ENCODE measurements at places on chromosomes 4 and X. TPM values are rescaled to one million over a fixed set of nuclear protein-coding genes. Genes with fewer than 3 reads are reported as not detected.

DNA sequence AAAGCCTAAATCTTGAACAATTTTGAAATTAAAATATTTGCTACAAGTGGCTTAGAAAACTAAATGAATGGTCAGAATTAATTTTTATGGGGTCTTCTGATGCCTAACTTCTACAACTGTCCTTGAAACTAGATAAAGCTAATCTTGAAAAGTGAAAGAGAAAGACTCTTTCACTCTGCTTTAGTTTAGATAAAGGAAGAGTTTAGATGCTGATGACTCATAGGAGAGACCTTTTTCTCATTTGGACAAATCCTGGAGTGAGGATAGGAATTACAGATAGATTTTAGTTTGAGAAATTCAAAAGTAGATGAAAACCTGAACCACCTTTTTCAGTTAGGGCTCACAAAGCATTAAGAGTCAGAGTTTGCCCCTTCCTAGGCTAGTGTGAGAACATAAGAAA lies 342.3 kb upstream of the GRID2 start:
- no peak for DNase-seq

GRCh38 chrX:134718966-134719317 lies 60.7 kb upstream of the PLAC1 start:
- DNase-seq: no peak

DNA sequence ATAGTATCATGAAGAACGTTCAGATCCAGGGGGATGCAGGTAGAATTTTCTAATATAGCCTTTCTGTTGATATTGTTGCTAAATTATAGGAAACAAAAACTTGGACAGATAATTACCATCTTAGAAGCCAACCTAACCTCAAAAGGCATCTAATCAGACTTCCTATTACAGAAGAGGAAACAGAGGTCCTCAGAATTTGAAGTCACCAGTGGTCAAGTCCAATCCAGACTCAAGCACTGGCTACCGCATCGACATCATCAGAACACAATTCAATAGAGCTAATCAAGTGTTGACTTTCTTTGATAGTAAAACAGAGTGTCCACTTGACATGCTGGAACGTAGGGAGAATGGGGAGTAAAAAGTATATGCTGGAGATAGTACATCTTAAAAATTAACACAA lies 10.3 kb upstream of the ATP10D start:
- no peak for DNase-seq

GRCh38 chr4:142353149-142353738 lies 492.9 kb downstream of the INPP4B start:
- DNase-seq: no peak

- no peak for DNase-seq
These were observed 195.7 kb downstream of the GASK1B start for GRCh38 chr4:157977086-157977485.

GRCh38 chrX:21698272-21698671 lies 40.1 kb upstream of the KLHL34 start:
- DNase-seq: no peak

KLHL15 gene
- total RNA-seq: 16.5 TPM

Data from neural crest cell (in vitro differentiated cells).